NCI-H774 (cell line): ENCODE measurements at places on chromosomes 4 and X.

- DNase-seq = no peak
Observed at GRCh38 chrX:16825264-16826035, 39.2 kb downstream of the TXLNG start.

DNA sequence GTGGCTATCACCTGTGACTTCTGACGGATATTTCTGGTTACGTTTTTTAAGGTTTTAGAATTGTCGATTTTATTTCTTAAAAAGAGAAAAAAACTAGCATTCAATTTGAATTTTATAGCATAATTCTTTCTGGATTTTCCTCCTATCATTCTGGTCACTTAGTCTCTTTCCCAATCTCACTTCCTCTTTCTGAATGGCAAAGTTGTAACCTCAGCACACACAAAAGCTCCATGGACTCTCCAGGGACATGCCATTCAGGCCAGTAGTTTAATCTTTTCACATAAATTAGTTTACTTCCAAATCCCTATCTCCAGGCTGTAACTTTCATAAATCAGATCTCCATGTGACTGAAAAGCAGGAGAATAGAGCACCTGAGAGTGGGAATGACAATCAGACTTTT, 110.7 kb downstream of the ARAP2 start:
- no peak for DNase-seq

DNA sequence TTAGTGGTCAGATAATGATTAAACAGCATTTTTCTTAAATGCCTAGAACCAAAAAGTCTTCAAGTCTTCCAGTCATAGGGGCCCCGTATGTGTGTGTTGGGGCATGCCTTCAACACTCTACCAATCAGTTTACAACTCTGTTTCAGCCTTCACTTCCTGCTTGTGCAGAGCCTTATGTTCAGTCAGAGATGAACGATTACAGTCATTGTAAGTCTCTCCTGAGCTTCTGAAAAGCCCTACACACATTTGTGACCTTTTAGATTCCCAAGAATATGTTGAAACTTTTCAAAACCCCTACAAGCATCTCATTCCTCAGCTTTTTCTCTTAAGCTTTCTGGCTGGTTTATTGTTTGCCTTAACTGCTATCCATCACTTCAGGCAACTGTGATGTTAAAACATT, 591.2 kb downstream of the ZNF674 start:
- DNase-seq = no peak

DNA sequence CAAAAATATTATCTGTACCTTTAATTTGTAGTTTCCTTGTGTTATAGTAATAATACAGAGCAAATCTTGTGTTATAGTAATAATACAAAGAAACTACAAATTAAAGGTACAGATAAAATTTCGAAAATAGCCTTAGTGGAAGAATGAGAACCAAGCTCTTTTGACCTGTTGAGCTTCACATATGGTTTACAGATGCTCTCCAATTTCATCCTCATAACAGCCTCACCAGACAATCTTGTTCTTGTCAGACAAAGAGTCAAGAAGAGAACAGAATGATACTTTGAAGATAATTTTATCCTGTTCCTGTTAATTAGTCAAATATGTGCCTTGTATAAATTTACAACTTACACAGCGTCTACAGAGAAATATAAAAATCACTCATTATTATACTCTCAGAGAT, 12.8 kb downstream of the ATXN3L start:
- DNase-seq = no peak

- DNase-seq = no peak
Observed at GRCh38 chr4:38166768-38167167, 206.6 kb downstream of the PTTG2 start.

GRCh38 chr4:24722026-24722568, 73.3 kb upstream of the SOD3 start:
- no peak for DNase-seq

DNA sequence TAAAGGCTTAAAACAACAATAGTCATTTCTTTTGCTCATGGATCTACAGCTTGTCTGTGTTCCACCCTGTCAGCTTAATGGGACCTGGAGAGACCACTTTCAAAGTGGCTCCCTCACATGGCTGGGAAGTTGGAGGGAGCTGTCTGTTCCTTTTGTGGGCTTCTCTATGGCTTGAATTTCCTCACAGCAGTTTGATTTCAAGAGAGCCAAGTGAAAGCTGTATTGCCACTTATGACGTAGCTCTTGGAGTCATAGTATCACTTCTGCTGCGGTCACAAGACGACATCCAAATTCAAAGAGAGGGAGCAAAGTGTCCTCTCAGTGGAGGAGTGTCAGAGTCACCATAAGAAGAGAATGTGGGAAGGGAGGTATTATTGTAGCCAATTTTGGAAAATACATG, 22.7 kb upstream of the ACSL1 start:
- no peak for DNase-seq

DNA sequence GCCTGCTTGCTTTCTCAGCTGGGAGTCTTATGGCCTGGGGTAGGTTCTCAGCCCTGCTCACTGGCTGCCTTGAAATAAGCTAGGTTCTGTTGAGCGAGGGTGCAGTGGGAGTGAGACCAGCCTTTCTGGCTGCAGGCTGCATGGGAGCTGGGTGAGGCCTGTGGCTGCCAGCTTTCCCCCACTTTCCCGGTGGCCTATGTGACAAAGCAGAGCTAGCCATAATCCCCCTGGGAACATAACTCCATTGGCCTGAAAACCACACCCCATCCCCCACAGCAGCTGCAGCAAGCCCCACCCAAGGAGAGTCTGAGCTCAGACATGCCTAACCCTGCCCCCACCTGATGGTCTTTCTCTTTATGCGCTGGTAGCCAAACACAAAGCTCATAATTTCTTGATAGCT, 118.9 kb downstream of the KLHL4 start:
- DNase-seq = no peak

- peak; percentile 54 for DNase-seq
Observed at GRCh38 chr4:37389967-37390580, 145.5 kb downstream of the NWD2 start.

DNA sequence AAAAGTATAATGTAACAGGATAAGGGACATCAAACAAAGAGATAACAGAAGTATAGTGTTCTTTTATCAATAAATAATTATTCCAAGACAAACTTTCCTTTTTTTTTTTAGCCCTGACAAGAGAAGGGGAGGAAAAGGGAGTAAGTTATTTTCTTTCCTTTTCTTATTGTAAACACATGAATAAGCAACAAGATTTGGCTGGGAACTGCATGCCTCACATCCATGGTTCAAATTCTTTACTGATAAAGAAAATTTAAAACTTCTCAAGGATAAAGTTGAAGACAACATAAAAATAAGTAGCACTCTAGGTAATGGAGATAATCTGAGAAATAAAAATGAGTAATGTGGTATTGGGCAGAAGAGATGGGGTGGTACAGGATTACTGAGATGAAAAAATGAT, 71.6 kb downstream of the NEK1 start:
- no peak for DNase-seq

DNA sequence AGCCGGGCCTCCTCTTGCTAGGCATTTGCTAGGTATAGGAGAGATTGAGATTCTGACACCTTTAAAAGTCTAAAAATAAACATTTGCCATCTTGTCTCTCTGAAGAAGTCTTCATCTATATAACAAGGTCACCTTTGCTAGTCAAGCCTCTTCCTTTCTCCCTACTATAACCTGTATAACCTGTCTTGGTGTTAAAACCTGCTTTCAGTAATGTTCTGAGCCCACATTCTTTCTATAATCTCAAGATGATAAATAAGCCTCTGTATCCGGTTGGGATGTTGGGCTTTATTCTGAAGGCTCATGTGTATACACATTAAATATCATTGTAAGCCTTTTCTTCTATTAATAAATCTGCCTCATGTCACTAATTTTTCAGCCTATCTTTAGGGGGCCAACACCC, 10.2 kb downstream of the ASIC5 start:
- DNase-seq = no peak

DNA sequence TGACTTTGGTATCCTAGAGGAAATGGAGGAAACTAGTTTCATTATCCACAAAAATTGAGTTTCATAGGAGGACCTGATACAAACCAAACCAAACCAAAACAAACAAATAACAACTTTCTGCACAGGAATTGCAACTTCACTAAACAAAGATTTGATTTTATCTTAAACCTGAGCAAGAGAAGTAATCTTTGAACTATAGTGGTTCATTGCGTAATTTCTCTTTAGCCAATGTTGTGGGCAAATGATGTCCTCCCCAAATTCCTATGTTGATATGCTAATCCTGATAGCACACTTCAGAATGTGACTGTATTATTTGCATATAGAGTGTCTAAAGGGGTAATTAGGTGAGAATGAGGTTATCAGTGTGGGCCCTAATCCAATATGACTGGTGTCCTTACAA, 102.4 kb downstream of the CAMK2D start:
- no peak for DNase-seq
